ENCODE measurements at places on chromosomes 5 and 9. TPM values are rescaled to one million over a fixed set of nuclear protein-coding genes. Genes with fewer than 3 reads are reported as not detected.

DNA sequence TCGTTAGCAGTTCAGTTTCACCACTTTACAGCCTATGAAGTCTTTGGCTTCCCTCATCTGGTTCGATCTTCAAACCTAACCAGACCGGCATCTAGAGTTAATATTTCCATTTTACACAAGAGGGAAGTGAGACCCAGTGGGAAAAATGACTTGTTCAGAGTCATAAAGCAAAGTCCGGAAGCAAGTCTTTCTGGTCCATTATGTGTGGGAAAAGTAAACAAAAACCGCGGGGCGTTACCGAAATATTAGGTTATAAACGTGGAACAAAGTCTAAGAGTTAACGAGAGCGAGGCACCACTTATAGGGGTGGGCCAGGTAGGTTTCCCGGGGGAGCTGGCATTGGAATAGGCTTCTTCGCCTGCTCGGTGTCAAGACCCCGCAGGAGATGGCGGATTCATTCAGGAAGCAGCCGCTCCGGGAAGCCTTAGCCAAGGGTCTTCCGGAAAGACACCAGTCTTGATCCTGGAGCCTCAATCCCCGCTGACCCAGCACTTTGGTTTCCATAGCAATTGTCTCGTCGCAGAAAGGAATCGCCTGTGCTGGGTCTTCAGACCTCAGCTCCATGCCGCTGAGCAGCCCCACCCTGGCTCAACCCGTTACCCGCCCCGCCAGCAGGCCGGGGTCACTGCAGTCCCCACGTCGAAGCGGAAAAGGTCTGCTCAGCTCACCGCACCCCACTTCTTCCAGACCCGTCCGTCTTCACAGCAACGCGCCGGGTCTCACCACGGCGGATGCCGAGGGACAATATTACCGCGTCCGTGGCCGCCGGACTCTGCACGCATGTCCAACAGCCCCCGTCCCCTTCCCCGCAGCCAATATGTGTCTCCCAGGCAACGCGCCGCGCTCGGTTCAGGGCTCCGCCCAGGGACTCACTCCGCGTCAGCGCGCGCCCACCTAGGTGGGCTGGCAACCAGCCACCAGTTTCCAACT lies at the start of gene C5orf52:
C5orf52 (plus strand) TSS at position 872 of the 930 bp plus-strand sequence. CDS start 82 bp downstream, outside the sequence.
- DNase-seq, result peak; percentile 80

Gene SCGB3A2
- not detected for total RNA-seq

DNA sequence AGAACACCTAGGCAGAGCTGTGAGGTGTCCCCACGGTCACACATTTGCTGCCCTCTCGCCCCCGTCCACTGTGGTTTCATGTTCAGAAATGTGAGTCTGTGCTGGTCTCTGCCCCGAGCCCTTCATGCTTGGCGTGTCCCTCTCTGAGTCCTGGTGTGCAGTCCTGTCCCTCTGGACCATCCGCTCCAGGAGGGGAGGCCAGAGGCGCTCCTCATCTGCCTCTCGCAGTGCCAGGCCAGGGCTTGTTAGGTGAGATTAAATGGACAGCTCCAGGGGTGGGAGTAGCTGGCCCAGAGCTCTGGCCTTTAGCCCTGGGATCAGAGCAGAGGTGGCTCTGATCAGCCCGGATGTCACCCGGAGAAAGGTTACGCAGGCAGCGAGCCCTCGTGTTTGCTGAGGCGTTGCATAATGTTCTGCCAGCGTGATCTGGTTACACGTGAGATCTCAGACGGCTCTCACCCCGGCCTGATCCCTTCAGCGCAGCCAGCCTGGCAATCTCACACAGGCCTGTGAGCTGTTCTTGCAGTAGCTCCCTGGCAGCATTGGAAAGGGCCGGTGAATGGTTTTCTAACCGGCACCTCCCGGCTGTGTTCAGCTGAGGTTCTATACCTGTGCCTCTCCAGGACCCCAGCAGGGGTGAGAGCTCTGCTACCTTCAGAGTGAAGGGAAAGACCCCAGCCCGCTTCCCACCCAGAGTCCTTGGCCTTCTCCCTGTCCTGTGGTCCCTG lies 24.5 kb downstream of the PTGES2 start:
- DNase-seq, result no peak

DNA sequence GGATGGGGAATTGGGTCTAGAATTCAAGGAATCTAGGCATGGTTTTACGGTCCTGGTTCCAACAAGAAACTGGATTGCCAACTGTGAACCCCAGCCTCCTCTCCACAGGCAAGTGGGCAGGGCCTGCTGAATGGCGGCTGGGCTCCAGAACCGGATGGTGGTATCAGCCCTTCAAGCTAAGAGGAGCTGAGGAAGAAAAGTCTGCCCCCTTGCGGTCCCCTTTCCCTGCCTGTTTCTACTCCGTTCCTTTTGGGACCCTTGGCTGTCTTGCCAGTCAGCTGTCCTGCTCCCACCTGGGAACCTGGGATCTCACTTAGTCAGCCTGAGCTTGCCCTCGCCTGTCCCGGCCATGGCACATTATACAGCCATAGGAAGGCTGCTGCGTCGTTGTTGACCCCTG lies 234.4 kb upstream of the DAPK1 start:
- no peak for DNase-seq

DNA sequence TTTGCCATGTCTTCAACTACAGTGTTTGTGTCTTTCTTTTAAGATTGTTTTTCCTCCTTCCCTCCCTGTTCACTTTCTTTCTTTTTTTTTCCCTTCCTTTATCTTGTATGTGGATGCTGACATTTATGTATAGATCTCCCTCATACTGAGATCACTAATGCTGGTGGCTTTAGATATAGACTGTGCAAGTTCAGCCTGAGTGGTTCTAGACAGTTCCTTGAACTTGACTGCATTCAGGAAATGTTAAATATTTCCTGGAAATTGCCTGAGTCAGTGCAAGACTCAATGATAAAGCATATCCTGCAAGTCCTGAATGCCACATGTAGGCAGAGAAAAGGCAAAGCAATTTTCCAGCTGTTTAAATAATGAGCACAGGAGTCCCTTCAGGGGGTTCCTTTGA lies 182.5 kb upstream of the NR3C1 start:
- DNase-seq, result no peak

DNA sequence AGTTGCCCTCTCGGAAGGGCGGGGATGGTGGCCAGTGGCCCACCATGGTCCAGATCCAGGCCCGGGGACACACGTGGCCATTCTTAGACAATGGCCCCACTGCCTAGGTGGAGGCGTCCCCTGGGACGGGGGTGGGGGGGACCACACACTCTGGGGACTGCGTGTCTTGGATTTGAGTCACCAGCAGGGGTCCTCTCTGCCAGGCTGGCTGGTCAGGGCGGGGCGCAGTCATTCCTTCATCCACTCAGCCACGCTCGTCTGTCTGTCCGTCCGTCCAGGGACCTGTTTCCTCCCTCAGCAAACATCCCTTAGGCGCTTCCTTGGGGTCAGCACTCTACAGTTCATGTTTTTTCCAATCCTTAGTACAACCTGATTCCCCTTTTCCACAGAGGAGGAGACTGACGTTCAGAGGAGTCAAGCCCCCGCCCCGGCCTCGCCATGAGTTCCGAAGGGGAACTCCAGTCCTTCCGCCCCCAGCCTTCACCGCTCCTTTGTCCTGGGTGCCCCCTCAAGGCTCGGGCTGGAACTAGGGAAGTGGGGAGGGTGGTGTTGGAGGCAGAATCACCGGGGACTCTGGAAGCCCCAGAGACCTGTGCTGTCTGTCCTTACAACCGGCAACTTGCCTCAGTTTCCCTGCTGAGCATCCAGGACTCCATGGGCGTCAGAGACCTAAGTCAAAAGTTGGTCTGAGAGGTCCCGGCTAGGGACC lies 276.6 kb upstream of the MVB12B start:
- no peak for DNase-seq

Gene RNF183
- not detected for total RNA-seq

- no peak for DNase-seq
Measured at GRCh38 chr9:112744177-112744576, 6.4 kb upstream of the SNX30 start.

DNA sequence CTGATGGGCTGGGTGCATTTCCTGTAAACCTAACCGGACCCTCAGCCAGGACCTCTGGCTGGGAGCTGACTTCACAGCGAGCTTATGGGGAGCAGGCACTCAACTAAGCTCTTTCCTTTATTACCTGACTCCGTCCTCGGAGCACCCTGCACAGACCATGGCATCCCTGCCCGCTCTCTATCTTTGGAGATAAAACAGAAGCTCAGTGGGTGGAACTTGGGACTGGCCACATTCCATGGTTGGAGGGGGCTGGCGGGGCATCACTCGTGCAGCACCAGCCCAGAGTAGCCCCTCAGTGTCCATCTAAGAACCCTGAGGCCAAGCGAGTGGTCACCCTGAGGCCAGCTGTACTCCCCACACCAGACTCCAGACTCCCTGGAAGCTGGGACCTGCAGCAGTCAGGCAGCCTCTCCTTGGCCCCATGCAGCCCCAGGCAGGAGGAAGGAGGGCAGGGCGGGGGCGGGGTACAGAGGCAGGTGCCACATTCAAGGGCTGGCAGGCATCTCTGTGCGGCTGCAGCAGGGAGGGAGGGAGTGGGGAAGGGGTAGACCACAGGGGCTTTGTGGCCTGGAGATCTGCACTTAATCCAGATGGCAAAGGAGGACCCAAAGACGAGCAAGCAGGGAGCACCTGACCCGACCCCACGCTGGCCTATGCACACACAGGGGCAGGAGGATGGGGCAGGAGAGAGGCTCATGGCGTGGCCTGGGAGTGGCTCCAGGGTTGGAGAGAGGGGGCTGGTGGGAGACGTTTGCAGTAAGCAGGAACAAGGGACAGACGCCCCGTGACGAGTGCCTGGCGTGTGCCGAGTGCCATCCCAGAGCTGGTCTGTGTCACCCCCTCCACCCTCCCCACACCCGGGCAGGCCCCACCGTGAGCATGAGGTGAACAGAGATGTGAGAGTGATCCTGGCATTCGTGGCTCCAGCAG lies 26.1 kb downstream of the GLT6D1 start:
- DNase-seq, result no peak

- DNase-seq, result no peak
Measured at GRCh38 chr9:92350740-92351133, 25.0 kb downstream of the CENPP start.

DNA sequence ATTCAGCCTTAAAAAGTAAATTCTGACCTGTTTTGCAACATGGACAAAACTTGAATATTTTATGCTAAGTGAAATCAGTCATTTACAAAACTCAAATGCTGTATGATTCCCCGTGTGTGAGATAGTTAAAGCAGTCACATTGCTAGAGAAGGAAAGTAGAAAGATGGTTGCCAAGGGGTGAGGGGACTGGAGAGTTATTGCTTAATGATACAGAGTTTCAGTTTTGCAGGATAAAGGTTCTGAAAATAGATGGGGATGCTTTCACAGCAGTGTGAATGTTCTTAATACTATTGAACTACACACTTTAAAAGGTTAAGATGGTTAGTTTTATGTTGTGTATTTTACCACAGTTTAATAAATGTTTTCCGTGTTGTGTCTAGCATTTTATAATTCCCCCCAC lies 51.2 kb downstream of the SGCD start:
- DNase-seq, result no peak
